ENCODE measurements at places on chromosomes 1 and 21. TPM values are rescaled to one million over a fixed set of nuclear protein-coding genes. Genes with fewer than 3 reads are reported as not detected.
A peak's percentile ranks its signal among the peaks of the same experiment; 100 is the strongest.

GRCh38 chr1:109427171-109427467, 871 bp upstream of the PSMA5 start:
- no peak for DNase-seq

- DNase-seq, result no peak
Observed at GRCh38 chr1:64235181-64235580, 31.8 kb downstream of the UBE2U start.

Gene SLC22A15
- polyA plus RNA-seq, result 1.7 TPM

Gene GLRX2
- polyA plus RNA-seq, result 11.8 TPM

Gene TRNP1
- polyA plus RNA-seq, result 166 TPM

- DNase-seq, result no peak
Observed at GRCh38 chr1:100423832-100424337, 71.6 kb downstream of the CDC14A start.

DNA sequence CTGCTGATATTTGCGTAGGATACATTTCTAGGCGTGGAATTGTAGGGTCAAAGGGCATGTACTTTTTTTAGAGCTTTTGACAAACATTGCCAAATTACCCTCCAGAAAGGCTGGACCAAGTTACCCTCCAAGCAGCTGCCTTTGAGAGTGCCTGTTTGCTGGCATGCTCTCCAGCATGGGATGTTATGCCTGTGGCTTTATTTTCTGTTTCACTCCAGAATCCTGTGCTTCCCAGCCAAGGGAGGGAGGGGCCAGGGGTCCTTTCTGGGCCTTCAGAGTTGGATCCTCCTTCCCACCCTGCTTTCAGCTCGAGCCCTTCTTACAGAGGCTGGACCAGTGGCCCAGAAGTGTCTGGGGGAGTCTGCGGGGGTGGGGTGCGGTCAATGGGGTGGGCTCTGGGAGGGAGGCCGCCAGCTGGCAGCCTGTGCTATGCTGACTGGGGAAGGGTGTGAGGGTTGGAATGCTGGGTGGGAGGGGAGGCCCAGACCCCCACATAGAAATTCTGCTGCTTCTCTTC, 81.2 kb downstream of the EPHB2 start:
- DNase-seq, result peak; percentile 40

DNA sequence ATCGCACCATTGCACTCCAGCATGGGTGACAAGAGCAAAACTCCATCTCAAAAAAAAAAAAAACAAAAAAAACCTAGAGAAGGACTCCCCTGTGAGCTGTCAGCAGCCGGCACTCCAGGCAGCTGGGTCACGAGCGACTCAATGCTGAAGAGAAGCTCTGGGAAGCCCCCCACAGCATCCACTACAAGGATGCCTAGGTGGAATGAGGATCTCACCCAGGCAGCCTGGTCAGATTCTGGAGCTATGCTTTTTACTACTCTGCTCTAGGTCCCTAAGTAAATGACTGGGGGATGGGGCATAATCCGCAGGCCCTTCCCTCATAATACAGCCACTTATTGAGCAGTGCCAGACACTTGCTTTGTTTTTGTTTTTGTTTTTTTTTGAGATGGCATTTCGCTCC, 6.6 kb downstream of the BMP8B start:
- DNase-seq, result no peak

GRCh38 chr1:15687446-15687845, 3.3 kb downstream of the PLEKHM2 start:
- no peak for DNase-seq

Gene LRRC39
- polyA plus RNA-seq, result 0.32 TPM

Gene KIF21B
- polyA plus RNA-seq, result 0.17 TPM

DNA sequence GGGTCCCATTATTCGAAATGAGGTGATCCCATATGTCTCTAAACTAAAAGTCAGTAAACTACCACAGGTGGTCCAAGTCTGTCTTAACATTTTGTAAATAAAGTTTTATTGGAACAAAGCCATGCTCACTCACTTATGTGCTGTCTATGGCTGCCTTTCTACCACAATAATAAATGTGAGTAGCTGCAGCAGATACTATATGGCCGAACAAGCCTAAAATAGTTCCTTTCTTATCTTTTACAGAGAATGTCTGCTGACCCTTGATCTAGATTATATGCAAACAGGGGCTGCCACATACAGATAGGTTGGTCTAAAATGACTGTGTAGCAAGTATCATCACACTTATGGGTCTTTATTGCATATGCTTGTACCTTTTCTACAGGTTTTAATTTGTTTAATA, 140.0 kb downstream of the VAV3 start:
- no peak for DNase-seq

DNA sequence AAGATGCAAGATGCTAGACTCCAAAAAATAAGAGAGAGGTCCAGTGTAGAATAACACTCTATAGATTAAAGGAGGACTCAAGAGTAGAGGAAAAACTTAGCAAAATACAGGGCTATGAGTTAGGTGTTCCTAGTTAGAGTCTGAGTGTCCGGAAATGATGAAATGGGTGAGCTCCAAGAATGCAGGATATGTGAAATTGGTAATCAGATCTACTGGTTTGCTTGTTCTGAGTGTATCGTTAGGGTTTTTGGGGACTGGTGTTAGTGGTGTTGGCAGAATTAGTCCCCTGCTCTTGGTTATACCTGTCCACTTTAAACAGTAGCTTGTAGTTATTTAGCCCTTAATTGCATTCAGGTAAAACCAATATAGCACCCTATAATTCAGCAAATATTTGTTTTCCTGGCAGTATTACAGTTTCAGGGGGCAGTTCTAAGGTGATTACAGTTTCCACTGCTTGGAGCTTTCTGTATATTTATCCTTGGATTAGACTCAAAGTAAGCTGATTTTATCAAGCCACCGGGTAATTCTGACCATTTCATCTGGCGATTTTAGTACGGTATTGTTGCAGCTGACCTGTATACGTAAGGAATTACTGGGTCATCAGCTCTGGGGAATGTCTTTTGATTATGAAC, 332.7 kb downstream of the CHRM3 start:
- no peak for DNase-seq
